Ascending aorta (tissue), 2 donors: ENCODE measurements at places on chromosomes 12 and 14. TPM values are rescaled to one million over a fixed set of nuclear protein-coding genes. Genes with fewer than 3 reads are reported as not detected.

DNA sequence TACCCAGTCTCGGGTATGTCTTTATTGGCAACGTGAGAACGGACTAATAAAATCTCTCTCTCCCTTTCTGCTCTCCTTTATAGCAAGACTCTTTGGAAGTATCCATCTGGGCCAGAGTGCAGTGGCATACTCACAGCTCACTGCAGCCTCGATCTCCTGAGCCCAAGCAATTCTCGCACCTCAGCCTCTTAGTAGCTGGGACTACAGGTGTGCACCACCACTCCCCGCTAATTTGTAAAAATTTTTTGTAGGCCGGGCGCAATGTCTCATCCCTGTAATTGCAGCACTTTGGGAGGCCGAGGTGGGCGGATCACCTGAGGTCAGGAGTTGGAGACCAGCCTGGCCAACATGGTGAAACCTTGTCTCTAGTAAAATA, 33.2 kb upstream of the PPP2R5C start:
- DNase-seq, result peak; percentile 50

GRCh38 chr12:5588176-5588575, 156.3 kb downstream of the NTF3 start:
- DNase-seq, result no peak

- DNase-seq, result no peak
These were observed 83.6 kb upstream of the DDHD1 start for GRCh38 chr14:53236708-53237107.

- DNase-seq, result no peak
These were observed 49.2 kb upstream of the CHPT1 start for GRCh38 chr12:101648195-101648594.

- DNase-seq, result peak; percentile 27
These were observed 133.5 kb downstream of the FOXN3 start for GRCh38 chr14:89283327-89284060.

DNA sequence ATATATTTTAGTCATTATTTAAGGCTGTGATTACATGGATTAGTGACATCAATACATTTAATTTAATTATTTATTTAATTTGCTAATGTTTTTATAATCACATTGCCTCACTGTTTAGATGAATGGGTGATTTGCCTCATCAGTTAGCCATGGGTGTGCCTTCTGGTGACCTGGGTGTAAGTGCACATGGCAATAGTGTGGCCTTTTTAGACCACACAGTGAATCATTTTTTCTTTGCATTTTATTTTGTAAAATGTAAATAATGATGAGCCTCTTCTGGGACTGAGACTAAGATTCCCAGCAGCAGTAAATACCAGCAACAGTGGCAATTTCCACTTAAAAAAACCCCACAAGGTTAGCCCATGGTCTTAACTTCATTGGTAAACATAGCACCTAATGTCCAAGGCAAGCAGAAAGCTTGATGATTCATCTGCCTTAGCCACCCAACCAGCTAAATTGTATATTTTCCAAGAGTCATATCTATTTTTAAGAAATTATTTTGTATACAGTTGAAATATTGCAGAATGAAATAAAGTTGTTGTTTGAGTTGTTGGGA, 235.9 kb upstream of the NOVA1 start:
- DNase-seq, result no peak

GRCh38 chr12:111194703-111195051, 174.2 kb downstream of the PHETA1 start:
- DNase-seq, result no peak

DNA sequence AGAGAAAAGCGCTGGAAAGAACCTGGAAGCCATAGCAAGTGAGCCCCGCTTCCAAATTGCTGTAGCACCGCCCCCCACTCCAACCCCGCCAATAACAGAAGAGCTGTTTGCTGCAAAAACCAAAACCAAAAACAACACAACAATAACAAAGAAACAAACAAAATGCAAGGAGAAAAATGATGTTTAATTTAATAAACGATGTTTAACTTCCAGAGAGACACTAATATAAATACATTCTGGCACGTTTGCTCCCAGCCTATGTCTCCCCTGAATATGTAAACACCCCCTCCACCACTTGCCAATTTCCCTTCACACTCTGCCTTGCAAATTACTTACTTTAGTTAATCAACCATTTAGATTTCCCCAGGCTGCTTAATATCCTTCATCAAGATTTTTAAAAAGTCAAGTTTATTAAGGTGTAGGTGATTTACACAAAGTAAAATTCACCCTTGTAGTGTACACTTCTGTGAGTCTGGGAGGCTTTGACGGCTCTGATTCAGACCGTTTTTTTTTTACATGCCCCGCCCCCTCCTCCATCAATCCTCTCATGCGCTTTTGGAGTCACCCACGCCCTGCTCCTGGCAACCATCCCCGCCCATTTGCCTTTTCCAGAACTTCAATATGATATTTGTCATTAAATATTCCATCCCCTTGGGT, 482 bp upstream of the IFI27L2 start:
- DNase-seq, result no peak

DNA sequence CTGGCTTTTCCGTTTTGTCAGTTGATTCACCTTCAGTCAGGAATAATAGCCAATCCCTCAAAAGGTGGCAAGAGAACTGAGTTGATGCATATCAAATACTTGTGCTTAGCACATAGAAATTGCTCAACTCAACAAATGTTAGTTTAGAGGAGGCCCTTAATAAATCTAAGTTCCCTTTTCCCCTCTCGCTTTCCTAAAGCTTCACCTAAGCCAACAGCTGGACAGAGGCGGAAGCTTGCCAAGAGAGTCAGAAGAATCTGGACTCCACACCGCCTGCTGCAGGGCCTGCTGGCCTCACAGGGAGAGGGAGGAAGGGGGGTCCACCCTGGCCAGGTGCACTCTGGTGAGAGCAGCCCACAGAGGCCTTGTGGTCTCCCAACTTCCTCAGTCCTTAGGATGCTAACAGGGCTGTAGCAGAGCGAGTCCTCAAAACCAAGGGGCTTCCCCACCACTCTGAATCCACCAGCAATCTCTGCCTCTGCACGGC, 213.1 kb downstream of the CHST11 start:
- DNase-seq, result no peak

DNA sequence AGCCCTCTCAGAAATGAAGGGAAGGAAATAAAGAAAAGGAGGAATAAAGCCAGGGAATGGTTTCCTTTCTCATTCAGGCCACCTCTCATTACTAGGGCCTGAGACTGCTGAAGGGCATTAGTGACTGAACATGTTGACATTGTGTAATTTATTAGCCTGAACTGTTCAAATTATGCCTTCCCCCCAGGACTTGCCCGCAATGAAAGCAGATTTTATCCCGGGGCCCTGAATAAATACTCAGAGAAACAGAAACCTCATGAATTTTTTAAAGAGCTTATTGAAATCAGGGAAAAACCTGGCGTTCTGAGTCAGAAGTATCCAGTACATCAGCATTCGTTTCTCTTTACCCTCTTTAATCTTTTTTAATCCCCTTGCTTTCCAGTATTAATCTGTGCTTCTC, 35.9 kb upstream of the WSCD2 start:
- DNase-seq, result no peak

DNA sequence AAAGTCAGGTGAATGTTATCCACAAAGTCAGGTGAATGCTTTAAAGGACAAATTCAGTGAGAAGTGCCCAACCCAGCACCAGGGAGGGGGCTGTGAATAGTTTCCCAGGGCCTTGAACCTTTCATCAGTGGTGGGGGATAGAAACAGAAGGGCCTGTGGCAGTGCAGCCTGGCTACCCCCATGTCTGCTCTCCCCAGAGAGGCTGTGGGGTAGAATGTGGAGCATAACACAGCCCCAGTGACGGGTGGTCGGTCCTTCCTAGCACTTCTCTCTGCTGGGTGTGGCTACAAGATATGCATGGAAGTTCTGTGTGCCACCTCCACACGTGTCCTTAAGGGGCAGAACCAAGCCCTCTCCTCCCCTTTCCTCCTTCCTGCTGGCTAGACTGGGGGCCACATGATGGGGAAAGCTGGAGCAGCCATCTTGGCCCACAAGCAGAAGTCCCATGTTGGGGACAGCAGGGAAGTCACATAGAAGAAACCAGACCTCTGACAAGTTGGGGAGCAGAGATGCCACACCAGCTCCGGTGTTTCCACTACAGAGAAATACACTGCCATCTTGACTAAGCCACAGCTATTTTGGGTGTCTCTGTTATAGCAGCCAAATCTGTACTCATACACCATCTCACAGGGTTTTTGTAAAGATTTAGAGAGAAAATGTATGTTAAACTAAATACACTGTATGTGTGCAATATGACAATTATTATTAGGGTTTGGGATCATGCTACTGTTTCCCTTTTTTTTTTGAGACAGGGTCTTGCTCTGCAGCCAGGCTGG, 17.0 kb downstream of the RITA1 start:
- DNase-seq, result no peak

DNA sequence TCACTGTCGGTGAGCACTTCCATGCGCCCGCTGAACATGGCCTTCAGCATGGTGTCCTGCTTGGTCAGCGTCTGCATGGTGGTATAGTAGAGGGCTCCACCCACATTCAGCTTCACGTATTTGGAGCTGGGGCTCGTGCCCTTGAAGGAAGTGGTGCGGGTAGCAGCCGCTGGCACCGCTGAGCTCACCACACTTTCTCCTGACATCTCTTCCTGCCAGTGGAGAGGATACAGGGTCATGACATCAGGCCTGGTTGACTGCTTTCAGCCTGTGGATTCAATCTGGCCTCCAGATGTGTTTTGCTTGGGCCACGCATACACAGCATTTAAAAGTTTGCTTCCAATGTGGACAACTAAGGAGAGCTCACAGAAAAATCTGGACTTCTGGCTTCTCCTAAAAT, 7.6 kb downstream of the KCTD10 start:
- no peak for DNase-seq

- DNase-seq, result no peak
These were observed 74.1 kb upstream of the SLC38A2 start for GRCh38 chr12:46446645-46447044.

- DNase-seq, result no peak
These were observed 142.3 kb downstream of the RTN1 start for GRCh38 chr14:59728304-59728703.

DNA sequence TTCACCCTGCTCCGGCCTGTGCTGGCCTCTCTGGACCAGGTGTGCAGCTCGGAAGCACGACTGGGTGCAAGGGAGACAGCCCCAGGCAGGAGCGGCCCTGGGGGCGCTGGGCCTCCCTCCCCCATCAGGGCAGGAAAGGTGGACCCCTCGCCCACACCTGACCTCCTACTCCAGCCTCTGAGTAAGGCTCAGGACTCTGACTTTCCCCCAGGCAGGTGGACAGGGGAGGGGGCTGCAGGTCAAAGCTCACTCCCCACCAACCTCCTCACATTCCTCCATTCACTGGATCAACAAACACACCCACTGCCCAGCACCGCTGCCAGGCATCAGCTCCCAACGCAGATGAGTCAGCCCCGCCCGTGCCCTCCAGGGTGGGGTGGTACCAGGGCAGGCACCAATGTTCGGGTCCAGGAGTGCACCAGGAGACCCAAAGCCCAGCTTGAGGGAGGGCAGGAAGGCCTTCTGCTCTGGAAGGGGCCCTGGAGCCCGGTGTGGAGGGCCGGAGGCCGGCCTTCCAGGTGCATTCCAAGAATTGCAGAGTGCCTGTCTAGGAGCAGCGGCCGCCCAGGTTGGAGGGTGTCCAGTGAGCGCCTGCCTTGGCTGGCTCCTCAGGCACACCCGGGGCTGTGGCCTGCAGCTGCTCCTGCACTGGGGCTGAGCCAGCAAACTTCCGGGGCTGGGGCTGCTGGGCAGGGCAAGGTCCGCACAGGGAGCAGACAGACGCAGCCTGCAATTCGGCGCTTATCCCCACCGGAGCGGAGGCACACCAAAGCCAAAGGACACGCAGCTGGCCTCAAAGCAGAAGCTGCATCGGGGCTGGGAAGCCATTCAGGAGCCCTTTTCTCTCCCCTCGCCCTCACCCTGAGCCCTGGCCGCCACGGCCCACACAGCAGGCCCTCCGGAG, 1.6 kb upstream of the INF2 start:
- peak; percentile 85 for DNase-seq

GRCh38 chr14:31792726-31793125, 231.5 kb downstream of the NUBPL start:
- DNase-seq, result no peak

GRCh38 chr12:127294651-127295210, 972.2 kb upstream of the TMEM132C start:
- no peak for DNase-seq

- DNase-seq, result no peak
These were observed 114.0 kb upstream of the SLC38A2 start for GRCh38 chr12:46486588-46486987.

- no peak for DNase-seq
These were observed 33.3 kb downstream of the TTC7B start for GRCh38 chr14:90782892-90783291.

- no peak for DNase-seq
These were observed 89.2 kb upstream of the TMEM260 start for GRCh38 chr14:56490379-56490778.

DNA sequence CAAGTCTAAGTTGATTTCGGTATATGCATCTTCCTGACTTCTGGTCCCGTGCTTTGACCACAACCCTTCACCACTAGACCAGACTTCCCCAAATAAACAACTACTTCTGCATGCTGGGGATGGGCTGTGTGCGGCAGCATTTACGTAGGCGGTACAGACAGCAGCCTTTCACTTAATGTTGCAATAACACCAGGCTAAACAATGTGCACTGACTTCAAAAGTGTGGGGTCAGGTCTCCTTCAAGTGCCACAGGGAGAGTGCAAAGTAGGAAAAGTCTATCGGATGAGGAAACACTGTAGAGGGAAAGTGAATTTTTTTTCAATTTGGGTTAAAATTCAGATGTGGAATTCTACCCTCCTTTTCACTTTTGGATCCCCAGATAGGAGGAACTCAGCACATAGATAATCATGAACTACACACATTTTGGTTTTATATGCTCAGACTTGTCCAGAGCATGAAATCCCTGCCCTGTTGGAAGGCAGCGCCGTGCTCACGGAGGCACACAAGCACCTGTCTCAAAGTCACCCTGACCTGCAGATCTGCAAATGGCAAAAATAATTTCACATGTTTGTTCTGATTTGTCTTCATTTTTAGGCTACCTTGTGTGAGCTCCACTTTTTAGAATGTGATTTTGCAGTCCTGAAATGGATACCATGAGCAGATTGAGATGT, 3.6 kb upstream of the FOS start:
- DNase-seq, result peak; percentile 86

DNA sequence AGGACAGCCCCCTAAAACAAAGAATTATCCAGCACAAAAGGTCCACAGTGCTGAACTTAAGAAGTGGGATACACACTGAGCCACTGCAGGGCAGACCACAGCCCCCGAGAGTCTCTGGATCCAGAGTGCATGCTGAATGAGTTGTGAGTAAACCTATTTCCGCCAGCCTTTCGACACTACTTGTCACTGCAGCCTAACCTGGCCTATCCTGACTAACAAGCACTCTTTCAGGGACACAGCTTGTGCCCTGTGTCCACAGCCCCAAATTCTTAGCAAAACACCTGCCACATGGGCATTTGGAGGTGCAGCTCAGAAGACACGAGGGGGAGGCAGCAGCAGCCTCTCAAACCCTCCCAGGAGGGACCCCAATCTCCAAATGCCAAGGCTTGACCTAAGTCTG, 31.3 kb downstream of the ITPK1 start:
- DNase-seq, result no peak

GRCh38 chr14:99534863-99535262, 53.7 kb downstream of the CCNK start:
- no peak for DNase-seq

GRCh38 chr14:70515811-70516210, 19.0 kb downstream of the ADAM20 start:
- no peak for DNase-seq

The ADGRD1 gene
- total RNA-seq, result 46.9 TPM

The CIROP gene
- total RNA-seq, result not detected

The SYT1 gene
- total RNA-seq, result 0.64 TPM

The TC2N gene
- 37.8 TPM for total RNA-seq

The SCYL2 gene
- 11.6 TPM for total RNA-seq

The FLVCR2 gene
- total RNA-seq, result 3.4 TPM

The USP44 gene
- 5.7 TPM for total RNA-seq

The LRRC10 gene
- total RNA-seq, result not detected

The MRPL52 gene
- total RNA-seq, result 6.6 TPM
